ENCODE measurements at places on chromosomes 6 and 20. TPM values are rescaled to one million over a fixed set of nuclear protein-coding genes. Genes with fewer than 3 reads are reported as not detected.

Gene NINL
- total RNA-seq: 19.6 TPM

Gene DEFB132
- not detected for total RNA-seq

Gene OPRL1
- 2.7 TPM for total RNA-seq

Gene DEFB124
- not detected for total RNA-seq

Gene SENP6
- 68.0 TPM for total RNA-seq

Gene SUMO4
- total RNA-seq: 1.8 TPM

Gene GPX5
- not detected for total RNA-seq

Gene GPR63
- total RNA-seq: 1.9 TPM

Gene CTAGE9
- total RNA-seq: not detected

Gene KIAA0408
- not detected for total RNA-seq

Gene CCM2L
- 0.35 TPM for total RNA-seq

Gene ATP5F1E
- 84.8 TPM for total RNA-seq

Gene HLA-G
- 0.38 TPM for total RNA-seq

Gene DEF6
- 27.0 TPM for total RNA-seq

Gene BPIFB2
- total RNA-seq: not detected

Gene DYNLT2
- 1.4 TPM for total RNA-seq

Gene SLC22A1
- total RNA-seq: 0.25 TPM

Gene POM121L2
- total RNA-seq: not detected

Gene LPIN3
- 15.4 TPM for total RNA-seq
